Astrocyte of the spinal cord (primary cell): ENCODE measurements at places on chromosomes 11 and 22.

DNA sequence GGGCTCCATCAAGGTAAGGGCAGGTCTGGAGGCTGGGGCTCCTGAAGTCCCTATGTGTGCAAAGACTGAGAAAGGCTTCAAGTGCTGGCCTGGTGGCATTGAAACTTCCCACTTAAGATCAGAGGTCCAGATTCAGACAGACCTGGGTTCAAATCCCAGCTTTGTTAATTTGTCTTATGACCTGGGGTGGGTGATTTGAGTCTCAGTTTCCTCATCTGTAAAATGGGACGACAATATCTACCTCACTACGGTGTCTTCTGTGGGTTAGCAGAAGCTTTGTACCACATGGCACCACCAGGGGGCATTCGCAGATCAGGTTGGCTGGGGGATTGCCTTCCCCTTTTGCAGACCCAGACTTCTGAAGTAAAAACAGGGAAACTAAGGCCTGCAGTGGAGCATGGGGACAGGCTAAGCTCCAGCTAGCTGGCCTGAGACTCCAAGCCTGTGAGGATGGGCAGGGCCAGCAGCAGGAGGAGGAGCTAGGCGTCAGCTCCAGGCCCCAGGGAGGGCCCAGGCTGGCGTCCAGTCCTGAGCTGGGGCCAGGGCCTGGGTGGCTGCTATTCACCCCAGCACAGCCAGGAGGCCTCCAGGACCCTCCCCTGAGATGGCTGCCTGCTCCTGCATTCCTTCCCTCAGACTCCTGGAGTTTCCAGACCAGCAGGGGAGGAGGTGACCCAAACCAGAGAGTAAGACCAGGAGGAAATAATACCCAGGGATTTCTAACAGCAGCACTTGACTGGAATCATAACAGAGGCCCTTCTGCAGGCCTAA, 1.5 kb downstream of the CASTOR1 start:
- peak; percentile 93 for DNase-seq

DNA sequence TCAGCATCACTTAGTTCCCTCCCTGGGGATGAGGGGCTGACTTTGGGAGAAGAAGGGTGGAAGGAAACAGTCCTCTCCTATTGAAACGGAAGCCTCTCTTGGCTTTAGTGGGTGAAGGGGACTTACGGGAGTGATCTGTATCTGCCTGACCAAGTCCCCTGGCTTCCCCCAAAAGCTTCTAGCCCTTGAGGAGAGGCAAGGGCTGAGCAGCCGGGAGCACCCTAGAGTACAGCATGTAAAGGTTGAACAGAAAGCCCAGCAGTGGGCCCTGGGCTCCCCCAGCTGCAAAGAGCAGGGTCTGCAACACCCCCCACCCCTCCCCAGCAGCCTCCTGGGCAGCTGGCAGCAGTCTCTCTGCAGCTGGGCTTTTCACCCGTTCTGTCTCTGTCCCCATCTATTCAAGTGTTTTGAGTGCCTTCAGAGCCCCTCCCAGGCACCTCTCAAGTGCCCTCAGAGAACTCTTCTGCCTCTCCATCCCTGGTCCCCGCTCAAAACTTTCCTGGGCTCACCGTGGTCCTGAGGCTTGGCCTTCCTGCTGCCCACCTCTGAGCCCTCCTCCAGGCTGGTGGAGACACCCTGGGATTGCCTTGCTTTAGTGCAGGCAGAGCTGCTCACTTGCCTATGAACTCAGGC, 2.7 kb downstream of the CAPN5 start:
- no peak for DNase-seq

GRCh38 chr22:37967147-37967546, 13.6 kb downstream of the POLR2F start:
- DNase-seq, result no peak

DNA sequence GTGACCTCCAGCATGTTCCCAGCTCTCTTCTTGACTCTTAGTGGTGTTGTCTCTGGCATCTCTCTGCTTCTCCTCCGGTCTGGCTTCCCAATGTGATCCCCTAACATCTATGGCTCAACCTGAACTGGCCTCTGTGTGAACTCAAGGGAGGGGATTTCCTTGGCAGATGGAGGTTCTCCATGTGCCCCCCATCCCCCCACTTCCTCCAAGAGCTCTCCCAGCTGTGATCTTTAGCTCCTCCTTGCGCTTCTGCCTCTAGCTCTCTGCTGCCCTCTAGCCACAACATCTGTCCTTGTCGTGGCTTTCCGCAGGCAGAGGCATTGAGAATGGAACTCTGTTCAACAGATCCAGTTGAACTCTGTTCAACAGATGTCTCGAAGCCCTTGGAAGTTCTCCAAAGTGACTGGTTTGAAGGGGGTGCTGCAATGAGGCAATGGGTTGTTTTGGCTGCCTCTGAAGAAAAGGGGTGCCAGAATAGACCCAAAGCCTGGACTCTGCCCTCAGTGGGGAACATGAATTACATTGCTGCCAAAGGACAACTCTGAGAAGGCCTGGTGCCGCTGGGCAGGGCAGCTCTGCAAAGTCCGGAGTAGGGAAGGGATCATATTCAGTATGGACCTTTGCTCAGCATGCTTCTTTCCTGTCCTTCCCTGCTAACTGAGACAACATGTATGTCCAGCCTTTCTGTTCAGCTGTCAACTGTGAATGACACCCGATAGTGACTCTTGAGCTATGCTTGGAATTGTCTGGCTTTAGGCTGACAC, 61.9 kb downstream of the ADM start:
- peak; percentile 94 for DNase-seq

DNA sequence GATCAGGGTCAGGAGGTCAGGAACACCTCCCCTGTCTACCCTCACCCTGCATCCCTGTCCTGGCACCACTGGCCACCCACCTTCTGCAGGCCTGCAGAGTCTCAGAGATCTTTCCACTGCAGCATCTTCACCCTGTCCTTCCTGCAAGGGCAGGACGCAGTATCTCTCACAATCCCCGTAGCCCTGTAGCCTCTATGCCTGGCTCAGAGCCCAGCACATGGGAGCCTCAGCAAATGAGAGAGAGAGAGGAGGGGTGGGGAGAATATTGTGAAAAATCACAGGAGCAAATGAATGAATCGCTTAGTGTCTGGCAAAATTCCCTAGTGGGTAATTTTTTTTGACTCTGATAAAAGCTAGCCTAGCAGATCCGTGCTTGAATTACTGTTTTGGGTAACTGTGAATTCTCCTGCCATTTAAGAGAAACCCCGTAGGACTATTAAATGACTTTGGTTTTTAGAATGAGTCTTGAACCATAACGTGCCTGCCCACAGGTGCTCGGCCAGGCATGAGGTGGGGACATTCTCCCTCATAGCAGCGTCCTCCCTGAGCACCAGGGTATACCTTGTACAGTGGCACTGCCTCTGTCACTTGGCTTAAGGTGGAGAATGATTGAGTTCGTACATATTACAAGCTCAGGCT, 91.5 kb downstream of the MORC2 start:
- peak; percentile 18 for DNase-seq

GRCh38 chr22:30297276-30297990, 8.1 kb upstream of the CASTOR1 start:
- DNase-seq, result no peak

GRCh38 chr11:124898263-124898680, 607 bp upstream of the ROBO4 start:
- peak; percentile 94 for DNase-seq

DNA sequence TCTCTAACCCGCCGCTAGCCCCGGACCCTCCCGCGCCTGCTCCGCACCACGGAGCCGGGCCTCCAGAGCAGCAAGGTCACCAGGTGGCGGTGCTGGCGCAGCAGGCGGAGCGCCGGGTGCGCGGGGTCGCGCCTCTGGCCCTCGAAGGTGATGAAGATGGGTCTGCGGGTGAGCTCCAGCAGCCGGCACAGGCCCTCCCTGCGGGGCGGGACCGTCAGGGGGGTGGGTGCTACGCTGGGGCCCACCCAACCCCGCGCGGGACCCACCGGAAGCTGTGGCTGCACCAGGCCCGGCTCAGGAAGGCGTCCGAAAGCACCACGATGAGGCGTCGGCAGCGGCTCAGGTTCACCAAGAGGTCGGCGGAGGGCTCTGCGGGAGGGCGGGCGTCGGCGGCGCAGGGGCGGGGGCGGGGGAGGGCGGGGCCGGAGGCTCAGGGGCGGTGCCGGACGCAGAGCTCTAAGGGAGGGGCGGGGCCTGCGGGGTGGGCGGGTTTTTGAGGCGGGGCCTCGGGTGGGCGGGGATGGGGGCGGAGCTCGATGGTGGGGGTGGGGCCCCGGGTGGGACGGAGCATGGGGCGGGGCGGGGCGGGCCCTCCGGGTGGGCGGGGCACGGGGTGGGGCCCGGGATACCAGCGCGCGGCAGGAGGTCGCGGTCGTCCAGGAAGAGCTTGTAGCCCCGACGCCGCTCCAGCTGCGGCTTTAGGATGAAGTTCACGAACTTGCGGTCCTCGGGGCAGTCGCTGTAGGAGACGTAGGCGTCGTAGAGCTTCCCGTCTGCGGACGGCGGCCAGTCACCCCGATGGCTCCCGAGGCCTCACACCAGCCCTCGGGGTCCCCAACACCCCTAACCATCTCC, 7.8 kb downstream of the SIGIRR start:
- peak; percentile 74 for DNase-seq

DNA sequence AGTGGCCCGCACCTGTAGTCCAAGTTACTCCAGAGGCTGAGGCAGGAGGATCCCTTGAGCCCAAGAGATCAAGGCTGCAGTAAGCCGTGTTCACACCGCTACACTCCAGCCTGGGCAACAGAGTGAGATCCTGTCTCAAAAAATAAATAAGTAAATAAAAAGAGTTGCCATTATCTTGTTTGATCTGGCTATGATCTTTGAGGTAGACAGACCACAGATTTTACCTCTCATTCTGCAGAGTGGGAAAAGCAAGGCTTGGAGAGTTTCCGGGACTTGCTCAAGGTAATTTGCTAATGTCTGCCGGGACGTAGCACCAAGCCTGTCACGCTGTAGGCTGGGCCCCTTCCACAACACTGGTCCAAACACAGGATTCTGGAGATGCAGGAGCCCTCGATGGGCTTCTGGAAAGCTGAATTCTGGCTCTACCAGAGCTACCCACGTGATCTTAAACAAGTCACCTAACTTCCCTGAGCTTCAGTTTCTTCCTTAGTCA, 6.8 kb downstream of the GRAP2 start:
- DNase-seq, result no peak

GRCh38 chr11:30631148-30631547, 45.0 kb upstream of the MPPED2 start:
- no peak for DNase-seq

GRCh38 chr11:64098318-64098831, 62.6 kb downstream of the FLRT1 start:
- no peak for DNase-seq

DNA sequence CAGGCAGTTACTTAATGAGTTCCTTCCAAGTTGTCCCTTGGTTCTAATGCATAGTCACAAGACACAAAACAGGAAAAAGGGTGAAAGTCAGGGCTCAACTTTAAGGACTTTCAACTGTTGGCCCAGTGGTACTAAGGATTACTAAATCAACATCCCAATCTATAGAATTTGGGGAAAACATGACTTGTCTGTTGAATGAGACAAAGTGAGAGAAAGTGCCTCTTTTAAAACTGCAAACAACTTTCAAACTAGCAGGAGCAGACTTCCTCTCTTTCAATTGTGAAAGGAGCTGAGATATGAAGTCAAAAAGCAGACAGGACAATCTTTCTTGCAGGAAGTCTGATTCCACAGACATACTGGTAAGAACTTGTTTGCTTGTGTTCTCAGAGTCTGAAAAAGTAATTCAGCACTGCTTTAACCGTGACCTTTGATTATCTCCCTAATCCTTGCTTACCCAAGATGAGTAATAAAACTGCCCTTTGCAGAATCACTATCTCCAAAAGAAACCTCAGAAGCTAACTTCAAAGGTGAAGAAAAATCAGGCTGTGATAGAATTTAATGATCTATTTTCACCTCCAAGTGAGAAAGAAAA, 960.7 kb upstream of the RAG2 start:
- no peak for DNase-seq

- DNase-seq, result no peak
Observed at GRCh38 chr22:29581799-29582198, 886 bp upstream of the NIPSNAP1 start.

DNA sequence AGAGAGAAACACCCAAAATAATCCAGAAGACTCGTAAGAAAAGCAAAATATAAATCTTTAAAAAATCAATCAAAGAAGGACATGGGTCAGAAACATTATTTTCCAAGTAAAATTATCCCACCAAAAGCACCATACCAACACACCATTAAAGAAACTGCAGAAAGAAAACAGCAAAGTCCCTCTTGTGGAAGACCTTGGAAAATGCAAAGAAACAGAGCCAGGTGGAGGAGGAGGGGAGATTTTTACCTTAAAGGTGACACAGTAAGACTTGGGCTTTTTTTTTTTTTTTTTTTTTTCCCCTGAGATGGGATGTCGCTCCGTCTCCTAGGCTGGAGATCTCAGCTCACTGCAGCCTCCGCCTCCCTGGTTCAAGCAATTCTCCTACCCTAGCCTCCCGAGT, 123.8 kb downstream of the LARGE1 start:
- DNase-seq, result no peak

- DNase-seq, result no peak
Observed at GRCh38 chr11:90916706-90917105, 693.9 kb upstream of the CHORDC1 start.

DNA sequence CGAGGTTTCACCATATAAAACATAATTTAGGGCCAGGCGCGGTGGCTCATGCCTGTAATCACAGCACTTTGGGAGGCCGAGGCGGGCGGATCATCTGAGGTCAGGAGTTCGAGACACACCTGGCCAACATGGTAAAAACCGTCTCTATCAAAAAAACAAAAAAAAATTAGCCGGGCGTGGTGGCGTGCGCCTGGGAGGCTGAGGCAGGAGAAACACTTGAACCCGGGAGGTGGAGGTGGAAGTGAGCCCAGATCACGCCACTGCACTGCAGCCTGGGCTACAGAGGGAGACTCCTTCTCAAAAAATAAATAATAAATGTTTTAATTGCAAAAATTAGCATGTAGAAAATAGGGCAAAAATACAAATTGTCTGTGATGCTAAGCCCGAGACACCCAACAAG, 993 bp upstream of the SFI1 start:
- no peak for DNase-seq

GRCh38 chr11:81059356-81059755, 1618.5 kb upstream of the TENM4 start:
- DNase-seq, result no peak

GRCh38 chr11:126153972-126154371, 57.5 kb downstream of the RPUSD4 start:
- peak; percentile 45 for DNase-seq

- peak; percentile 86 for DNase-seq
Observed at GRCh38 chr11:68471360-68472340, 11.1 kb downstream of the PPP6R3 start.

- DNase-seq, result no peak
Observed at GRCh38 chr11:125952973-125953372, 7.1 kb downstream of the VSIG10L2 start.

- no peak for DNase-seq
Observed at GRCh38 chr22:23104187-23104971, 34.1 kb downstream of the GNAZ start.

DNA sequence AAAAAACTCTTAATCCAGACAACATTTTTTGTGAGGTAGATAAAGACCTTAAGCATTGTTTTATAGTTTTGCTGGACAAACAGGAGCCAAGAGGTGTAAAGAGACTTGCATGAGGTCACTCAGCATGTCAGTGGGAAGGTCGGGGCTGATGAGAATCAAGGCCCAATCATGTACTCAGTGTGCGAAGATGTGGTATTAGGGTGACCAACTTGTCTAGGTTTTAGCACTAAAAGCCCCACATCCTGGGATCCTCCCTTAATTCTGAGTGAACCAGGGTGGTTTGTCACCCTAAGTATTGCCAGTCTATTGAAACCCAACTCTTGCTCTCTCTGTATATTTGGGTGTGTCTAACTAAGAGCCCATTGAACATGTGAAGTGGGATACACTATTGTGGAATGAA, 19.5 kb upstream of the SORL1-AS1 start:
- DNase-seq, result no peak

- DNase-seq, result peak; percentile 91
Observed at GRCh38 chr11:104668797-104669463, 229.3 kb downstream of the CASP12 start.

GRCh38 chr11:44126304-44126703, 30.8 kb downstream of the EXT2 start:
- no peak for DNase-seq
